A172 (cell line): ENCODE measurements at places on chromosomes 13 and 19. TPM values are rescaled to one million over a fixed set of nuclear protein-coding genes. Genes with fewer than 3 reads are reported as not detected.

CPAMD8 gene
- total RNA-seq, result not detected in 2 replicates

CDX2 gene
- not detected in 2 replicates for total RNA-seq

LGALS14 gene
- not detected in 2 replicates for total RNA-seq

ZIC2 gene
- total RNA-seq, result 4.7 and 5.5 TPM in 2 replicates

LILRA1 gene
- not detected in 2 replicates for total RNA-seq

THSD1 gene
- 9.5 and 10.8 TPM in 2 replicates for total RNA-seq

TPTE2 gene
- not detected in 2 replicates for total RNA-seq
